ENCODE measurements at places on chromosomes 12 and 14.

DNA sequence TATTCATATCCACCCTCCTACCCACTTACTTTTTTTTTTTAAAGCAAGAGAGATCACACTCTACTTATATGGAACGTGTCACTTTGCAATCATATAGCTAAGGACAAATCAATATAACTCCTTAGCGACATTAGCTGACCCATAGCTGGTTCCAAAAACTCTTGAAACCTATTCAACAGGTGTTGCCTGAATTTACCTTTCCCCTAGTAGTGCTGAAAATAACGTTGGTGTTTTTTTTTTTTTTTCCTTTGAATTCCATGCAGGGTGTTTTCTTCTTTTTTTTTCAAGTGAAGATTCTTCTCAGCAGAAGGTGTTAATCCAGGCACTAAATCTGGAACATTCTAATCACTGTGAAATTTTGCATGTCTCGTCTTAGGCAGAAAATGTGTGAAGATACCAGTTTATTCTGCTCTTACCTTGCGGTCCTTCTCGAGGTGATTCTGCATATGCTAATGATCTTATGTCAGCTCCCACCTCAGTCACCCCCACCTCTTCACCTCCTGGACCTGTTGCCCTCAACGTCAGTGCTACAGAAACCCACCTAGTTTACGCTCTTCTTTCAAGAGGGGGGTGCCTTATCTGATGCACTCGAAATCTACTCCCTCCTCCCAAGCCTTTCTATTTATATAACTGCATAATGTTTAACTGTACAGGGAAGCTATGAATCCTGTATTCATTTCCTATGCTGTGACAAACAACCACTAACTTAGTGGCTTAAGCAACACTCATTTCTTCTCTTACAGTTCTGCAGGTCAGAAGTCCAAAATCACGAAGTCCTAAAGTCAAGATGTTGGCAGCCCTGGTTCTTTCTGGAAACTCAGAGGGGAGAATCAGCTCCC is 7.1 kb upstream of the VPS37B start:
- no peak for DNase-seq

DNA sequence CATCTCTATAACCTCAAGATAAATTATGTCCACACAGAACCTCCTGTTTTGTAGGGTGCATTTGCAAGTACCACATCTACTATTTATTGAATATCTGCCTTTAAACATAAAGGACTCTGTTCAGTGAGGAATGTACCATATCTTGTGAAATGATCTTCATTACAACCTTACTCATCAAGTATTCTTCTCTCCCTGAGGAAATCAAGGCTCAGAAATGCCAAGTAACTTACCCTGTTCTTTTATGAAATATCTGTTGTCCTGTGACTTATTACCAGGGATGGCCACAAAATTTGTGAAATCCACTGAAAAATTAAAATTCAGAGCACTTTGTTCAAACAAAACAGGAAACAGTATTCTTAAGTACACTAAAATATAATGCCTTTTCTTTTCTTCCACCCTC is 366.7 kb downstream of the GALC start:
- no peak for DNase-seq

GRCh38 chr12:66915306-66915904 is 236.5 kb upstream of the GRIP1 start:
- DNase-seq: no peak

DNA sequence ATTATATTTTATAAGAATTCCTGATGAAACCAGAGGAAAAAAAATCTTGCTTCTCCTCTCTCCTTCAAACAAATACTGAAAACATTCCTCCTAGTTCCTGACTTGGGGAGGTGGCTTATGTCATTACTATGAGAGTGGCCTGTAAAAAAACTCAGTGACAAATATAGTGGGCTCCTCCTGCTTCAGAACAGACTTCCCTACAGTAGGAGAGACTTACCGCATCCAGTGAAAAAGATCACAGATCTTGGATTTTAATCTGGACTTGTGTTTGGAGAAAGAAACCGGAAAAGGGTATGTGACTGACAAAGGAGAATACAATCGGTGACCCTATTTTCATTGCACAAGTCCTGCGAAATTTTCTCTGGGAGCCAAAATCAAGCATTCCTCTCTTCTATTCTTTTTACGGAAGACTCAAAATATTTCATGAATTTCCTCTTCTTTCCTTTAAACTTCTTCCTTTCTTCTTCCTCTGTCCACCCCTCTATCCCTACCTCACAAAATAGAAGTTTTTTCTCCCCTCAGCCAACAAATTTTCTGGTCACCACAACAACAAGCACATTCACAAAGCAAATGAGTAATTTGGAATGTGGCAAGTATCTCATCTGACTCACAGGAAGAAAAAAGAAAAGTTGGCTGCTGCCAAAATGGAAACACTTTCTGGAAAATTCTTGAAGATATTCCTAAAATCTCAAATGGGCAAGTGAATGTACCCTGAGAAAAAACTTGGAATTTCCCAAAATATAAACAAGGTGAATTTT is 185.1 kb upstream of the CDKN3 start:
- DNase-seq: no peak
